ENCODE measurements at places on chromosomes 1 and 21.

GRCh38 chr1:197690074-197690473 lies 85.2 kb downstream of the DENND1B start:
- DNase-seq: no peak

GRCh38 chr1:108718927-108719655 lies 6.4 kb downstream of the FNDC7 start:
- DNase-seq: no peak

- no peak for DNase-seq
Observed at GRCh38 chr1:213983493-213984386, 4.0 kb upstream of the PROX1 start.

DNA sequence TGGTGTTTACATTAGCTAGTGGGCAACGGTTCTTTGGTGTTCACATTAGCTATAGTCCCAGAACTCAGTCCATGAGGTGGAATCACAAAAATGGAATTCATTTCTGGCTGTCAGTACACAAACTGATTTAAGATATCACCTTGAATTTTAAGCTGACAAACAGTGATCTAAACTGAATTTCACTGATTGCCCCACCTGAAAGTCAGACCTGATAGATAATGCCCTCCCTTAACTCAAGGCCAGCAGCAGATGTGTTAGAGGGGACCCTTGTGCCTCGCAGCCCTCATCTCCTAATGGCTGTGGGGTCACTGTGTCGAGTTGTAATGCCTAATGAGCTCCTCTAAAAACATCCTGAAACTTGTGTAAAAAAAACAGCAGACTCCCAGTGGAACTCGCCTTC lies 8.6 kb downstream of the ARF1 start:
- no peak for DNase-seq

DNA sequence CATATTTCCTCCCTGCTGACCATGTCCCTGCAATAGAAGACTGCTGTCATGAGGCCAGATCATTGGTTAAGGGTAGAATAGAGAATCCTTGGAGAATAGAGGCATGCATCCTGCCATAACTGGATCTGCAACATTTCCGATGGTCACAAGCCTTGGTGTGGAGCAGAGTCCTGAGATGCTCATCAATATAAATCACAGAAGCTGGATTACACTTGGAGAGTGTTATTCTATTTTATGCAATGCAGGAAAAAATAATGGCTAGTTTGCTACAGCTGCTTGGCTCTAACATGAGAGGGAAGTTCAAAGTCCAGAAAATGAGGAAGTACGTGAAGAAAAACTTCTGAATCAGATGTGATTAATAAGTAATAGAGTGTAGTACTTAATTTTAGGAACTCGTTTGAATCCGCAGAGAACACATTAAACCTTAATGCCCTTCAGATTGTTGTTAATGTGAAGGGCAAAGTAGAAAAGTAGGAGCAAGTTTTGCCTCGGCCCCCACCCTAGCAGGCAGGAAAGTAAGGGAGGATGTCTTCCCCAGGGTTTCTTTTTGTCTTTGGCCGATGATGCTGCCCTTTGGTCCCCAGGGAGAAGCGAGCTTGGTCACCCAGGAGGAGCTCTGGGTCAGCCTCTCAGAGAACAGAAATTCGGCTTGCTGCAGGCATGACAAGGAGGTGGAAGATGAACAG lies 59.5 kb downstream of the KCNK1 start:
- DNase-seq: no peak

GRCh38 chr1:7468248-7468647 lies 302.8 kb upstream of the VAMP3 start:
- no peak for DNase-seq

DNA sequence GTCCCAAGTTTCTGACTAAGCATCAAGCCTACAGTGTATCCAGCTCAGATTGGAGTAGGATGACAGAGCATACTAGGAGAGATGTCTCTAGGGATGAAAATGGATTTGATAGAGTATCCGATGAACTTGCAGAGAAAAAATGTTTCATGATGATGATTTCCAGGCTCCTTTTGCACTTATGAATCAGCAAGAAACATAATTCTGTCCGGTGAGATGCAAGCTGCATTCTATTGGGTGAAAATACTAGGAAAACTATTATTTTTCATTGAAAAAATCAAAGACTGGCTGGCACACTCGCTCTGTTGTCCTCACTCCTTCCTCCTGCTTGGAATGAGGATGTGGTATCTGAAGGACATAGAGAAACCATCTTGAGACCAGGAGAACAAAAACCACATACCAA lies 35.4 kb upstream of the RAB3GAP2 start:
- DNase-seq: no peak

DNA sequence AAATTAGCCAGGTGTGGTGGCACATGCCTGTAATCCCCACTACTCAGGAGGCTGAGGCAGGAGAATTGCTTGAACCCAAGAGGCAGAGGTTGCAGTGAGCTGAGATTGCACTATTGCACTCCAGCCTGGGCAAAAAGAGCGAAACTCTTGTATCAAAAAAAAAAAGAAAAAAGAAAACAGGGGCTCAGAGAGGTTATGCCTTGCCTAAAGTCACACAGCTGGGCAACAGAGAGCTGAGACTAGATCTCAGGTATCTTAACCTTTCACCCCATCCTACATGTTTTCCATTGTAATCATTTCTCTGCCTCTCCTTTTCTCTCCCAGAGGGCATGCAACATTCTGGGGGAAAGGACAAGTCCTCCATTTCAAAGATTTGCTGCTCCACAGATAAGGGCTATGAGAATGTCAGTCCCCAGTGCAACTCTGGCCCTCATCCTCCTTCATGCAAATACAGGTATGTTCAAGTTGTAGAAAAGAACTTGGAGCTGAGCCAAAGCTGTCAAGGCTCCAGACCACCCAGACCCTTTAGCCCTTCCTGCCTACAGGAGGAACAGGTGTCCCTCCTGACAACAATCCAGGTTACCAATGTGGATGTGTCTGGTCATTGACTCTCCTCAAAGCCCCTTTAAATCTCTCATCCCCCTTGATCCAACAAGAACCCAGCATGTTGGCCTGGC lies 6.9 kb downstream of the SLC9A1 start:
- DNase-seq: no peak

- peak; percentile 62 for DNase-seq
Observed at GRCh38 chr21:44087426-44088400, 19.5 kb upstream of the PWP2 start.

DNA sequence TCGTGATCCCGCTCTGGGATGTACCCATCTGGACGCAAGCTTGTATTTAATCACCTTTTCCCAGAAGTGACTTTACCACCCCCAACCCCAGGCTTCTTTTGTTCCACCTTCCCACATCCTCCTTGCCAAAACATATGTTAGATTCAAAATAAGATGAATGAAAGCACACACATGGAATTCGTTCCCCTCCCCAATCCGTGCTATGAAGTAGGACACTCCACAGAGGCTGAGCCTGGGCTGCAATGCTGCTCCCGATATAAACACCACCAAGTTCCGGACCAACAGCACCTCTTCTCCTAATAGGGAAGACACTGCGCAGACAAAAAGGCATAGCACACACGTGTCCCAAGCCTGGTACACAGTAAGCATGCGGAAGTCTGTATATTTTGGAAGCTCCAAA lies 86.1 kb downstream of the CLSTN1 start:
- DNase-seq: no peak

- no peak for DNase-seq
Observed at GRCh38 chr1:14654554-14654953, 56.1 kb downstream of the KAZN start.

- DNase-seq: no peak
Observed at GRCh38 chr1:942411-942821, 16.6 kb downstream of the NOC2L start.

DNA sequence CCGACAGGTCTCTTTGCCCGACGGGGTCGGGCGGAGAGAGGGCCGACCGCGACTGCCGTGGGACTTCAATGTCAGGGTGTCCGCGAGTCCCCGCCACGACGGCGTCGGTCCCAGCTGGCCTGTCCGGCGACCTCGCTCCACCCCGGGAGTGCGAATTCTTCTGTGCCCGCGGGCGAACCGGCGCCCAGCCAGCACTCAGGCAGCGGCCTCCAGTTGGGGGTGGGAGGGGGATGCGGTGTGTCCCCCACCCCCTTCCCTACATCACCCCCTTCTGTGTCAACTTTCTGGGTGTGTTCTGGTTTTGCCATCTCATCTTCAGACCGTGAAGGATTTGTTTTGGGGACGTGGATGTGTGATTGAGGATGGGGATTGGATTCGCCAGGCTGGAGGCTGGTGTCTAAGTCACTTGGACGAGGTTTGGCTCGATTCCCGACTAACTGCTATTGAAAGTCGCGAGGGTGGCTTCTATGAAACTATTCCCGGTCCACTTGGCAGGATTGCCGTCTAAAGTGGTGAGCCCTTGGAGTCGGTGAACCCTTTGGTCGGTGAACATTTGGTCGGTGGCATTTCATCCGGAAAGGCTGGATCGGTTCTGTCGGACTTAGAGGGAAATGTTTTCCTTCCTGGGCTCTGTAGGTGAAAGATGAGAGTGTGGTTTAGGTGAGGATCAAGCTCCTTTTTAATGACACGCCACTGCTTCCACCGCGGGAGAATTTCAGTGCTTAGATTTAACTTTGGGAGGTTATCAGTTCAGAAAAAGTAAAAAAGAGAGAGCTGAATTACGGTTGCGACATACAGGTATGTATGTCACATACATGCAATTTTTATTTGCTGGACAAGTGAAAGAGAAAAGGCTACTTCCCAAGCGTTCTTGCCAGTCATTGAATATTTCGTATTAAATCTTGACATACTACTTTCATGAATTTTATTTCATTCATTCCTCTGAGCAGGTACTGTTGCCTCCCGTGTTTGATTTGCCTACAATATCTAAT lies 771 bp downstream of the ABCD3 start:
- DNase-seq: peak; percentile 60

DNA sequence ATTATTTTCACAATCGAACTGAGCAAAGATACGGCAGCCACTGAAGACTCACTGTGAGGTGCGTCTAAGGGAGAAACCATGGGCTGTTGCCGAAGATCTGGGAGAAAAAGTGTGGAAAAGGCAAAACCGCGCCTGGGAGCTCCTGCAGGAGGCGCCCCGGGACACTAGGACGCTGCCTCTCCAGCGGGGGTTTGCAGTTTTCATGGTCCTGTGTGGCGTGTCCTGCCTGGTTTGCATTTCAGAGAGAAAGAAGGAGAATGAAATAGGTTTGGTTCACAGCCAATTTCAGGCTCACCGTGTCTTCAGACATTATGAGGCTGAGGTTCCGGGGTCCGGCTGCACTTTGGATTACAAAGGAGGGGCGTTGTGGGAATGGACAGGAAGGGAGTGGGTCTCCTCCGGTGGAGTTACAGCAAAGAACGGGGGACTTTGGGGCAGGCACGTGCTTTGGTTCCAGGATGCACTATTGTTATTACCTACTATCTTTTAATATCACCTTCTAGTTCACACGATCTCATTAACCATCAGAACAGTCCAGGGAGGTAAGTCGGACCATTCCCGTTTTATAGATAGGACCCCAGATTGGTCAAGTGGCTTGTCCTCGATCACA lies 179.8 kb downstream of the DYRK1A start:
- DNase-seq: no peak

DNA sequence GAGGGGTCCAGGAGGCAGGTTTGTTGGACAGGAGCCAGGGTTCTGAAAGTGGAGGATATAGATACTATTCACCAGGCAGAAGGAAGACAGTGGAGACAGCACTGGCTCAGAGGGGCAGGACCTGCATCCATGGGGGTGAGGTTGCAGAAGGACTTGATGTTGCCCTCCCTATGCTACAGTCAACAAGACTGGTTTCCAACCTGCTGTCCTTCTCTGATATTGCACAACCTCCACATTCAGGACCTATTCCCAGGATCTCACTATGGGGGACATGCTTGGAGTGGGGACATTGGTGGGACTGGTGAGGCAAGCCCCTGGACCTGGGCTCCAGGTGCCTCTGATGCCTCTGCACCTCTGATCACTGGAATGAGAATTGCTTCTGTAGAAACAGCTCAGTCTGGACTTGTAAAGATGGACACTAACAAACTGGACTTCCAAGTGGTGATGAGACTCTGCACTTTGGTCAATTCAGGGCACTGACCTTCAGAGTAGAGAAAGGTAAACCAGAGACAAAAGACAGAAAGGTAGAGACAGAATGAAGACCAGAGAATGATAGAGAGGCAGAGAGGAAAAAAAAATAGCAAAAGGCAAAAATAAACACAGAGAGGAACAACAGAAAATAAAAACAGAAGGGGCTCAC lies 1.6 kb downstream of the SMCP start:
- no peak for DNase-seq

DNA sequence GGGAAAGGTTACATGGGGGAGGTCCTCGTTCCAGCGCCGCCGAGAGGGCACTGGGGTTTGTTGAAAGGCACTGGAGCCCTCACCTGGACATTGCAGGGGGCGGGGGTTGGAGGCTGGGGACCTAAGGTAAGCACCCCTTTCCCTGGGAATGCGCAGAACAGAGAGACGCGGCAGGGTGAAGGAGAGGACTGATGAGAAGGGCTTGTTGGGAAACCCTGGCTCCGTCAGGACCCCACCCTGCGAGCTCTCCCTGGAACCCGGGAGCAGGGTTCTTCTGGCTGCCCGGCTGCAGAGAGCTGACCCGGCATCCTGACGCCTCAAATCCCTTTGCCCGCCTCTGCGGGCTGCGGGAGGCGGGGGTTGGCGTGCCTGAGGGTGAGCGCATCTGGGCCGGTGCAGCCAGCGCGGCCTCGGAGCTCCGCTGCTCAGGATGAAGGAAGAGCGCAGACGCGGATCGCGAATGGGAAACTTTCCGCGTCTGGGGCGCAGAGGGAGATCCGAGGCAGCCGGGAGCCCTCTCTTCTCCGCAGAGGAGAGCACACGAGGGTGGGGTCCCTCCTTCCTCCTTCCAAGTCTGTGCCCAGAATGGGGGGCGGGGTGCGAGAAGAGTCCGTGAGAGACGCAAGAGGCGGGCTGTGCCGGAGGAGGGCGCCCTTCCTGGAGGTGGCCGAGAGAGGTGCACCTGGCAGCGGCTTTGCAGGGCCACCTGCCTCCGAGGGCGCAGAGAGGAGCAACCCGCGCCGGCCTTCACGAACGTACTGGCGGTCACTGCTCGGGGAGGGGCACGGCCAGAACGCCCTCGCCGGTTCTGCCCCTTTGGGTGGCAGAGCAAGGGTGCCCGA lies 2.4 kb downstream of the IGSF21 start:
- peak; percentile 71 for DNase-seq

DNA sequence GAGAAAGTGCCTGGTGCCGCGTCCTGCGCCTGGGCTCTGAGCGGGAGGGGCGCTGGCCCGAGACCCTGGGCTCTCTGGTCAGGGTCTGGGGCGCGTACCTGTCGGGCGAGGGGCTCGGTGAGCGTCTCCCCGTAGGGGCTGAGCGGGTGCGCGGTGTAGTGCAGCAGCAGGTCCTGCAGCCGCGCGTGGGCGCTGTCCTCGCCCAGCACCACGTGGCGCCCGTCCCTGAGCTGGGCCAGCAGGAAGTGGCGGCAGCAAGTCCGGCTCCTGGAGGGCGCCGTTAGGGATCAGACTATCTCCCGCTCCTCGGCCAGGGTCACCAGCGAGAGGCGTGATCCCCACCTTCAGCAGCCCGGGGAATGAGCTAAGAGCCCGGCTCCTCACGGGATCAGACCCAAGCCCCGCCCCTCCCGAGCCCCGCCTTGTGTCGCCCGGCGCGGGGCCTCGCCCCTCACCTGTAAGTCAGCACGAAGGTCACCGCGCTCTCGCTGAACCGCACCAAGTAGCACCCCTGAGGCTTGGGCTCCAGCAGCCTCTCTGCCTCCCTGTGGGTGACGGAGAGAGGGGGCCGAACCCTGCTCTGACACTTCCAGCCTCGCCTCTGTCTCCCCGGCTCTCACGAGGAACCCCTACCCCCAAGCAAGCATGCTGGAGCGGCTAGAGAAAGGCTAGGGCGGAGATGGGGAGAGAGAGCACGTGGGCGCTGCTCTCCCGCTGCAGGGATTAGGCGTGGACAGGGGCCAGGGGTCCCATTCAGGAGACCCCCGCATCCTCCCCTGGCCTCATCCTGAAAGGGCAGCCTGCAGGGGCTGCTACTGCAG lies 2.7 kb downstream of the SH2D2A start:
- peak; percentile 72 for DNase-seq

- DNase-seq: no peak
Observed at GRCh38 chr1:228013131-228013934, 6.5 kb downstream of the WNT3A start.

Data from Ammon's horn (tissue), 1 donor.